Nephron progenitor cell (in vitro differentiated cells): ENCODE measurements at places on chromosomes 3 and 15.
A peak's percentile ranks its signal among the peaks of the same experiment; 100 is the strongest.

- no peaks in the 10 kb centered on the region for H3K27me3 ChIP-seq
- H3K36me3 ChIP-seq: no peaks in the 10 kb centered on the region
- H3K27ac ChIP-seq: no peak overlapping the region
- DNase-seq: no peak
These were observed 145.7 kb upstream of the NPHP3 start for GRCh38 chr3:132867956-132868355.

DNA sequence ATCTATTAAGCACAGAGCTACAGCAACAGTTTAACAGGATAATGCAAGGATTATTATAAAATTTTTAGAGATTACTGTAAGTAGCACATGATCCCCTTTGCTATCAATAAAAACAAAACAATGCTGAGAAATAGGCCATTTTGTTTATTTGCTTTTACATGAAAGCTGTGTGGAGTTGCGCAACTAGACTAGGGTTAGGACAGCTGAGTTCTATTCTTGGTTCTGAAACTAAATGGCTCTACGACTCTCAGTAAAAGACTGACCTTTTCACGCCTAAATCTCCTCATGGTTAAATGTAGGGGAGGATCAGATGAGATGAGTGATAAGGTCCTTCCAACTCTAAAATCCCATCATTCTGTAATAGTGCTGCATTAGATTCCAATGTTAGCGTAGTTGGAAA lies 25.0 kb downstream of the KCNMB2 start:
- no peak for DNase-seq
- H3K4me3 ChIP-seq: no peak overlapping the region
- peaks cover 24% of the 10 kb centered on the region for H3K4me1 ChIP-seq
- H3K27me3 ChIP-seq: peaks cover 4% of the 10 kb centered on the region

- H3K36me3 ChIP-seq: no peaks in the 10 kb centered on the region
- peaks cover 42% of the 10 kb centered on the region for H3K4me1 ChIP-seq
- H3K27me3 ChIP-seq: peaks cover 2% of the 10 kb centered on the region
- H3K4me3 ChIP-seq: no peak overlapping the region
- H3K27ac ChIP-seq: no peak overlapping the region
These were observed 458.4 kb upstream of the CFAP20DC start for GRCh38 chr3:59508273-59508672.

- H3K27me3 ChIP-seq: peaks cover 9% of the 10 kb centered on the region
- peak overlapping the region; percentile 95 for H3K4me3 ChIP-seq
- H3K27ac ChIP-seq: peak overlapping the region; percentile 93
- H3K4me1 ChIP-seq: peaks cover 34% of the 10 kb centered on the region
- peak; percentile 54 for DNase-seq
These were observed 577 bp downstream of the ZNF148 start for GRCh38 chr3:125374501-125374995.

- no peaks in the 10 kb centered on the region for H3K27me3 ChIP-seq
- H3K27ac ChIP-seq: peak overlapping the region; percentile 64
- DNase-seq: no peak
- H3K4me1 ChIP-seq: peaks cover 23% of the 10 kb centered on the region
- H3K36me3 ChIP-seq: peaks cover 15% of the 10 kb centered on the region
These were observed 130.9 kb upstream of the BHLHE40 start for GRCh38 chr3:4848176-4848825.

GRCh38 chr15:77418966-77419835 lies 703 bp downstream of the PEAK1 start:
- H3K4me1 ChIP-seq: peaks cover 49% of the 10 kb centered on the region
- H3K27ac ChIP-seq: peak overlapping the region; percentile 89
- H3K36me3 ChIP-seq: no peaks in the 10 kb centered on the region
- peaks cover 9% of the 10 kb centered on the region for H3K27me3 ChIP-seq

- H3K4me1 ChIP-seq: peaks cover 97% of the 10 kb centered on the region
- DNase-seq: peak; percentile 67
- H3K4me3 ChIP-seq: peak overlapping the region; percentile 7
- H3K27me3 ChIP-seq: peaks cover 12% of the 10 kb centered on the region
These were observed 184.5 kb downstream of the OPA1 start for GRCh38 chr3:193777524-193777923.

- H3K36me3 ChIP-seq: no peaks in the 10 kb centered on the region
- peak; percentile 63 for DNase-seq
- no peak overlapping the region for H3K4me3 ChIP-seq
- peaks cover 5% of the 10 kb centered on the region for H3K27me3 ChIP-seq
- no peak overlapping the region for H3K27ac ChIP-seq
- H3K4me1 ChIP-seq: no peaks in the 10 kb centered on the region
These were observed 6.0 kb downstream of the MUC13 start for GRCh38 chr3:124928333-124929202.

GRCh38 chr15:68543165-68544008 lies 35.4 kb upstream of the CORO2B start:
- peaks cover 18% of the 10 kb centered on the region for H3K27me3 ChIP-seq
- H3K27ac ChIP-seq: no peak overlapping the region
- H3K4me1 ChIP-seq: no peaks in the 10 kb centered on the region
- no peak overlapping the region for H3K4me3 ChIP-seq

GRCh38 chr15:71654720-71655174 lies 155.6 kb upstream of the NR2E3 start:
- H3K27me3 ChIP-seq: peaks cover 4% of the 10 kb centered on the region
- H3K4me3 ChIP-seq: no peak overlapping the region
- DNase-seq: no peak
- no peak overlapping the region for H3K27ac ChIP-seq
- H3K4me1 ChIP-seq: peaks cover 53% of the 10 kb centered on the region
- H3K36me3 ChIP-seq: no peaks in the 10 kb centered on the region

DNA sequence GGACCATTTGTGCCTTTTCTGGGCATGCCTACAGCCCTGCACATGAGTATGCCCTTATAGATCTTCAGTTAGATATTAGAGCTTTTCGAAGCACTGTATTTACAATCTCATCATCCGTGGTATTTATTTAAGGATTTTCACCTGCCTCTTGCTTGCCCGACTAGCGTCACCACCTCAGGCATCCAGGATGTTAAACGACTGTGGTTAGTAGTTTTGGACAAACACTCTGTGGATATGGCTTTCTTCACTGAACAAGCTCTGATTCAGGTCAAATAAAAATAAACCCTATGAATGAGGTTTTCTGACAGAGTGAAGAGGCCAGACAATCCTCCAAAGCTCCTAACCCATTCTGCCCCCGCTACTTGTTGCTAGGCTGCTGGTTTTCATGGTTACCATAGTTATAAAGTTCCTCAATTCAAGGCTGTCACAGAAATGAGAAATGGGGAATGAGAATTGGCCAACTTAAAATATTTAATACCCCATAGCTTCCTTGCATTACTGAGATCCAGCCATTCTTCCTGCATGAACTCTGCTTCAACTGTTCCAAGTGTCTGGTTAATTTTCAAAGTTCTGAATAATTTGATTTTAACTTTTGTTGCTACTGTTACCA lies 440.1 kb downstream of the GABRG3 start:
- DNase-seq: no peak
- peaks cover 5% of the 10 kb centered on the region for H3K4me1 ChIP-seq
- H3K27ac ChIP-seq: no peak overlapping the region
- H3K27me3 ChIP-seq: peaks cover 5% of the 10 kb centered on the region
